ENCODE measurements at places on chromosomes 12 and 14.

GRCh38 chr12:32253154-32253790 lies 146.1 kb upstream of the FGD4 start:
- no peak for DNase-seq

DNA sequence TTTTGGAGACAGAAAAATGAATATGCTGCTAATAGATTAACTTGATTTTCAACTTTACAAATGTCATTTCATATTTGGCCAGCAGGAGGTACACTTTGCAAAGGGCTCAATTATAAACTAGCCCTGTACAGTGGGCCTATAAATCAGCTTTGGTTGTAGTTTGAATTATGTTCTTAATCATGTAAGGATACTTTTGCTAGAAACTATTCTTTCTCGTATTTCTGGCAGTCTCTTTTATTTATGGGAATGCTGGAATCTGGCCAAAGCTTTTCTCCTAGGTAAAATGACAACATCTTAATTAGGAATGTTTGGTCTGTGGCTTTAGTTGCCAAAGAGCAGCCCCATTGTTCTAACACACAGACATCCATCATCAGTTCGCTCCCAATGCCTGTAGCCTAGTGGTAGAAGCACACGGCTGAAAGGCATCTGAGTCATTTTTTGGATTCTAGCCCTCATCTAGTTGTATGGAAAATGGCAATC lies 1322.3 kb upstream of the SEL1L start:
- DNase-seq: no peak

- no peak for DNase-seq
Measured at GRCh38 chr14:33450416-33450815, 500.5 kb downstream of the EGLN3 start.

GRCh38 chr12:24888813-24889212 lies 60.1 kb downstream of the BCAT1 start:
- DNase-seq: no peak

All from psoas muscle (tissue), 8 donors.